ENCODE measurements at places on chromosomes 7 and 10.

DNA sequence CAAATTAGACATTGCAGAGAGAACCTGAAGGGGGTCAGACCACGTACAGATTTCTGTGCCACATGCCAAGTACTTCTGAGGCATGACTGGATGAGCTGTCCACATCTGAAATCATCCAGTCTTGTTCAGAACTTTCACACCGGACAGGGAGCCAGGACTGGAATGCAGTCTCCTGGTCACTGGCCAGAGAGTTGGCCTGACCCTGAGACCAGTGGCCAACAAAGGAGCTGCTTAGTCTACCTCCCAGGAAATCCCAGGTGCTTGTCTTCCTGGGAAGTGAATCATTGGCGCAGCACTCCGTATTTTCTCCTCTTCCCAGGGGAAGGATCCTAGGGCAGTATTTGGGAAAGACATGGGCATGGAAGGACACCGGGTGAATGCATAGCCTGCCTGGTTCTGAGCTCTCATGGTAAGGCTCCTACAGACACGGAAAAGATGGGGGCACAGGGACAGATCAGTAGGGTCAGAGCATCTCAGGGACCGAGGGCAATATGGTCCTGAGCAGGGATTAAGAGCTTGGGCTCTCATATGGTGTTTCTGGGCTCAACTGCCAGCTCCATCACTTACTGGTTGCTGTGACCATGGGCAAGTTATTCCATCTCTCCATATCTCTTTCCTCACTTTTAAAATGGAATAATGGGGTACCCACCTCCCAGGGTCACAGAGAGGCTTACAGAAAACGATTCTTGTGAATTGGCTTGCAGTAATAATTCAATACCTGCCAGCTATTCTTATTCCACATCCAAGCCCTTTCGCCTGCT is 1.3 kb upstream of the SCD start:
- DNase-seq, result no peak

DNA sequence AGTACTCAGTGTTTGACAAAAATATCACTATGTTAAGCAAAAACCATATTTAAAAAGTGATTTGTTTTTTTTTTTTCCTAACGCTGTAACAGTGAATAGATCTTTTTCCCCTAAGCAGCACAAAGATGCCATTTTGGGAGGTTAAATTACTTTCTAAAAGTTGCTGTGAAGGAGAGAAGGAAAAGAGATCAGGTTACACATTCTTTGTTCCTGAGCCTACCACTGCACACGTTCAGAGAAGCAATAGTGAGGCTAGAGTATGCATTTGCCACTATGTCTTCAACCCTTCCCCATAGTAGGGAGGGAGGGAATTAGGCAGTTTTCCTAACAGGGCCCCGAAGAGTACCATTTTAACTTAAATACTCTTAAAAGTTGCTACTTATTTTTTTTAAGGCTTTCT is 38.9 kb downstream of the BMPR1A start:
- DNase-seq, result no peak

GRCh38 chr7:12564996-12565764 is 5.3 kb upstream of the SCIN start:
- no peak for DNase-seq

GRCh38 chr10:49385939-49386922 is 9.7 kb downstream of the DRGX start:
- no peak for DNase-seq

- no peak for DNase-seq
Measured at GRCh38 chr7:116859323-116859722, 3.1 kb upstream of the CAPZA2 start.

DNA sequence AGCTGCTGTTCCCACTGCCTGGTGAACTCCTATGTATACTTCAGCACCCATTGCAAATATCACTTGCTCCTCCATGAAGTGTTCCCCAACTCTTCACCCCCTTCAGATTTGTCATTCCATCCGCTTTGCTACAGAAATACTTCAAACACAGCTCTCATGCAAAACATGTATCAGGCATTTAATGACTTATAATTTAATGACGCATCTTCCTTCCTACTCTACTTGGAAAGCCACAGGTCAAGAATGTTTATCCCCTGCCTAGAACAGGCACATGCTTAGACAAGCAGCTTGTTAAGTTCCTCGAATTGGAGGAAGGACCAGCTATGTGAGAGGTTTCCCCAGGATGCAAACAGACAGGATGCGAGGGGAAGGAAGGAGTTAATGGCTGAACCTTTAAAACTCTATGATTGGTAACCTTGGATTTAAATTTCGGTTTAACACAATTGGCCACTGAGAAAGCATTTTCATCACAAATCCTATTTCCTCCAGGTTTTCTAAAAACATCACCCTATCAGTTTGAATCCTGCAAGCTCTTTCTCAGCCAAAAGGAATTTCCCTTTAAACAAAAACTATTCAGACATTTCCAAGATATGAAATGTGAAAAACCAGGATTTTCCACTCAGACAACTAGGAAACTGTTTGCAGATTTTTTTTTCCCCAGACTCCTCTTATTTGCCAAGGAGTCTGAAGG is 11.5 kb downstream of the CREB3L2 start:
- DNase-seq, result no peak

DNA sequence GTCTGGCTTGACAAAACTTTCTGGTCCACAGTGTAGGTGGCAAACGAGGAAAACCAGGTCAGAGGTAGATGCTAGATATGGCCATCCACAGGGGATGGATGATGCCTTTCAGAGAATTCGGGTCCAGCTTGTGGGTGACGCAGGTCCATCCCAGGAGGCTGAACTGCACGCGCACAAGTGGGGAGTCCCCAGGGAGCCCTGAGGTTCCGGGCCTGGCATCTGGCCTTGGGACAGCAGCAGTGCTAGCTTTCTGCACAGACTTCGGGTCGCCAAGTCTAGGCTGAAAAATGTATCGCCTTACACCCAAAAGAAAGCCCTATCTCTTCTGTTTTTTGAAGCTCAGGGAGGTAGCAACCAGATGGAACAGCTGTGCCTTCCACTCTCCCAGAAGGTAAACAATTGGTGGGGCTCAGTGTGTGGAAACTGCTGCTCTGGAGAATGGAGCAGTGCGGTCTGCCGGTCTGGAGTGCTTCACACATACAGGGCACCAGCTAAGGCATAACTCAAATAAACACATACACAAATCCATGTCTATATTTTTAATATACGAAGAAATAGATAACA is 119.3 kb upstream of the ACBD5 start:
- no peak for DNase-seq

Data from GM12878 (cell line).